ENCODE measurements at places on chromosomes 5 and 9. TPM values are rescaled to one million over a fixed set of nuclear protein-coding genes. Genes with fewer than 3 reads are reported as not detected.

PCDHB3 gene
- not detected for total RNA-seq

NKD2 gene
- not detected for total RNA-seq

ENG gene
- 9.4 TPM for total RNA-seq

VCAN gene
- total RNA-seq, result 0.39 TPM

SIT1 gene
- total RNA-seq, result 24.2 TPM

F12 gene
- not detected for total RNA-seq

F2RL2 gene
- total RNA-seq, result not detected

RNF183 gene
- total RNA-seq, result 0.23 TPM

CDH9 gene
- not detected for total RNA-seq

SPACA9 gene
- 1.9 TPM for total RNA-seq

ACOT12 gene
- not detected for total RNA-seq

SELENOP gene
- total RNA-seq, result 2.5 TPM

PCDHGA7 gene
- 0.33 TPM for total RNA-seq

FOXD4L6 gene
- not detected for total RNA-seq

TIMD4 gene
- total RNA-seq, result 19.4 TPM

PFN3 gene
- total RNA-seq, result not detected

PRR16 gene
- total RNA-seq, result not detected

SLC6A19 gene
- not detected for total RNA-seq

TAF1L gene
- 0.05 TPM for total RNA-seq

SEC16A gene
- total RNA-seq, result 84.8 TPM

LRRC26 gene
- not detected for total RNA-seq

PCDHB6 gene
- total RNA-seq, result not detected

LIX1 gene
- not detected for total RNA-seq

P4HA2 gene
- total RNA-seq, result not detected

Measured in naive thymus-derived CD8-positive, alpha-beta T cell (primary cell).